ENCODE measurements at places on chromosomes 16 and 17.

- no peak for DNase-seq
Observed at GRCh38 chr17:81027591-81028505, 7.1 kb upstream of the BAIAP2 start.

- no peak for DNase-seq
Observed at GRCh38 chr16:76052725-76053124, 224.5 kb upstream of the CNTNAP4 start.

DNA sequence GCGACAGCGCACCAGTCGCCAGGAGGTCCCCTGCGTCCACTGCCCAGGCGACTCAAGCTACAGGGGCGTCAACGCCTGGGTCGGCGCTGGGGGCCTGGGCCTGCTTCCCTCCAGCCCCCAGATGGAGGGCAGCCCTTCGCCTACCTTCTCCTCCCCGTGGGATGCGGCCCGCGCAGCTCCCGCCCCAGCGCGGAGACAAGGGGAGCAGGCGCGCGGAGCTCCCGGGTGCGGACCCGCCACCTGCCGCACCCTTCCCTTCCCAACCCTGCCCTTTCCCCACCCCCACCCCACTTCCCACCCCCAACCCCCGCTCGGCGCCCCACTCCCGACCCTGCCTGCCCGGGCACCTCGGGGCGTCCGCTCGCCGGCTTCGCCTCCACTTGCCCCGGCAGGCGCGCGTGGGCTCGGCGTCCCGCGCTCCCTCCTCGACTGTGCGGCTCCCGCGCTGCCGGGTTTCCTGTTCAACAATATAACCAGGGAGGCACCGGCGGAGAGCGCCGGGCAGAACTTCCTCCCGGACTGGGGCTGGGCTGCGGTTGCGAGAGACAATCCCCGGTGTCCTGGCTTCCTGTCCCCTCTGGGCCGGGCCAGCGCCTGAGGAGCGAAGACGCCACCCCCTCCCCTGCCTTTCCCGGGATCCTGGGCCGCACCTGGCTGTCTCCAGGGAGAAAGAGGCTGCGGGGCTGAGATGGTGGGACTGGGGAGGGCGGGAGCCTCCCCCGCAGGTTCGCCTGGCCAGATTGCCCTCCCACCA is at the start of gene ARHGAP27:
ARHGAP27 (minus strand) TSS at position 466 of the 754 bp plus-strand sequence. CDS start 2,591 bp downstream, outside the sequence.
- DNase-seq = no peak

- DNase-seq = peak; percentile 92
Observed at GRCh38 chr17:12020642-12021622, at the start of gene MAP2K4. TSS of gene MAP2K4 (plus strand) at chr17:12020877. CDS start at chr17:12020887, 10 bp downstream.

DNA sequence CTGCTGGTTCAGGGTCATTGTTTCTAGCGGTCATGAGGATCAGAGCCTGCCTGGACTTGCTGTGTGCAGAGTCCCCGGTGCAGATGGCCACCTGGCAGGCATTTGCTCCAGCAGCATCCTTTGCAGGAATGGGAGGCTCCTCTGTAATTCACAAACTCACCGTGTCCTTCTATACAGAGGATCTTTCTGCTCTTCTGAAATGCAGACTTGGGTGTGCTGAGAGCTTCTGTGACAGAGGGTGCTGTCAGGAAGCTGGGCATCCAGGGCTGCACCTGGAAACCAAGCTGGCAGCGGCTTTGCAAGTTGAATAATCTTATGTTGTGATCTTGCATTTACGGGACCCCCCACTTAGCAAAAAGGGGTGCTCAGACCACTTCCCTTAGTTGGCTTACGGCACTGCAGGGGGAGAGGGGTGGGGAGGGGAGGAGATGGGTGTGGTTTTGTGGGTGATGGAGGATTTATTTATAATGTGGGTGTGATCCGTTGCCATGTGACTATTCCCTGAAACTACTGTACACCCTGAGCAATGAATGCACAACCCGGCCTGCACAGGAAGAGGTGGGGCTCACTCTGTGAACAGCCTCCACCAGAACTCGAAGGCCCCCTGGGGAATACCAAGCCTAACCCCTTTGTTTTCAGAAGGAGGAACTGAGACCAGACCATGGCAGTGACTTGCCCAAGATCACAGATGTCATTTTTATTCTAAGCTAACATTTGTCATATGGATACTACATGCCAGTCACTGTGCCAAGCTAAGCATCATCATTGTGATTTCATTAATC is 178.3 kb downstream of the PRKCB start:
- peak; percentile 19 for DNase-seq
